IPS DF 19.7 (cell line): ENCODE measurements at places on chromosomes 12 and 14.

DNA sequence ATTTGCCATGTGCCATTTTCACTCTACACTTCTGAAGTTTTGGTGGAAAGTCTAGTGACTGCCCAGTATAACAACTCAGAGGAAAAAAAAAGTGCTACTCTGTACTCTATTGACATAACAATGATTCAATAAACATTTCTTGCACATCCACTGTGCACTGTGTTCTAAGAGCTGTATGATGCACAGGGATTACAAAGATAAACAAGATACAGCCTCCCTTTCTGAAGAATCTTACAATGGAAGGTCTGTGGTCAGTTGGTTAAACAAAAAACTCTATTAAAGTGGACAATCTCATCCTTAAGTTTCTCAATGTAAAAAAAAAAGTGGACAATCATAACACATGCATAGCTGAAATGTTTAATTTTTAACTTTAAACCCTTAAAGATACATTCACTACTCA lies 105.7 kb upstream of the RASSF8 start:
- DNase-seq: no peak

DNA sequence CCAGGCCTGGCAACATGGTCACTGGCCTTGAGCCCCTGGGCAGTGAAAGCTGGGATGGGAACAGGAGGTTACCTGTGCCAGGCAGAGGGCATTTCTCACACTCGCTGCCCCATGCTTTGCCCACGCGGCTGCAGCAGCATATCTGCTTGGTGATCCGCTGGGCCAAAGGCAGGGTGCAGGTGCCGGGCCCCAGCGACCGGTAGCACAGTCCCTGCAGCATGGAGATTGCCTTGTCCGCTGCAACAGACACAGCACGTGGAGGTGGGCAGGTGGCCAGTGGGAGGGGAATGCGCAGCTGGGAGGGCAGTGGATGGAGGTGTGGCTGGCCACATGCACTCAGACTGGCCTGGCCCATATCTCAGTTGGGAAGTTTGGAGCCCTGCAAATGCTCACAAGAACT lies 35.3 kb downstream of the ISCA2 start:
- DNase-seq: no peak

DNA sequence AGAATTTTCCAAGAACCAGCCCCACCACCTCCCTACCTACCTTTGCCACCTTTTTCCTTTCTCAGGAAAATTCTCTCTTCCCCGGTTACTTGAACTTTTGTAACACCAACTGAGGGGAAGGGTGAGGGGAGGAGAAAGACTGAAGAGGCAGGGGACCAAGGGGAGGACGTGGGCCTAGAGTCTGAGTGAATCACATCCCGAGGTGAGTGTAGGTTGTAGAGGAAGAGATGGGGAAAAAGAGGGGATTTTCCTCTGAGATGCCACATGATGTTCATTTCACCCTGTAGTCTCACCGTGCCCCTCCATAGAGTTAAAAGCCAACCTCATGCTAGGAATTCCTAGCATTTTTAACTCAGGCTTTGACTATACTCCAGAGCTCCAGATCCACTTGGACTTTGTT lies 311.8 kb downstream of the RPAP3 start:
- no peak for DNase-seq

- no peak for DNase-seq
Observed at GRCh38 chr14:33979613-33980276, 28.9 kb upstream of the EGLN3 start.

- no peak for DNase-seq
Observed at GRCh38 chr12:106648736-106649135, 65.9 kb downstream of the RFX4 start.

DNA sequence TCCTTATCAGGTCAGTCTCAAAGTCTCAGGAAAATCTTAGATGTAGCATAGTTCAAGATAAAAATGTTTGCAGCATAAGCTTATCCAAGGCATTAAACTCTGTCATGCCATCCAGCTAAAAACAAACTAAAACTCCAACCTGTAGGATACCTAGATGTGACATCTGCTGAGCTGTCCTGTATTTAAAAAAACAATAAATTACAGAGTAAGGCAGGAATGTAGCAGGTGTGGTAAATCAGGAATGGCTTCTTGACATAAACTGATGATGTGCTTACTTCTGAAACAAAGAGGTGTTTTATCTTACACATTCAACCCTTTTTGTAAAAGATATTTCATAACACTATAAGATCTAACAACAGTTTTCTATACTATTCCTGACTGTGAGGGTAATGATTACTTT lies 30.6 kb upstream of the DLGAP5 start:
- no peak for DNase-seq

DNA sequence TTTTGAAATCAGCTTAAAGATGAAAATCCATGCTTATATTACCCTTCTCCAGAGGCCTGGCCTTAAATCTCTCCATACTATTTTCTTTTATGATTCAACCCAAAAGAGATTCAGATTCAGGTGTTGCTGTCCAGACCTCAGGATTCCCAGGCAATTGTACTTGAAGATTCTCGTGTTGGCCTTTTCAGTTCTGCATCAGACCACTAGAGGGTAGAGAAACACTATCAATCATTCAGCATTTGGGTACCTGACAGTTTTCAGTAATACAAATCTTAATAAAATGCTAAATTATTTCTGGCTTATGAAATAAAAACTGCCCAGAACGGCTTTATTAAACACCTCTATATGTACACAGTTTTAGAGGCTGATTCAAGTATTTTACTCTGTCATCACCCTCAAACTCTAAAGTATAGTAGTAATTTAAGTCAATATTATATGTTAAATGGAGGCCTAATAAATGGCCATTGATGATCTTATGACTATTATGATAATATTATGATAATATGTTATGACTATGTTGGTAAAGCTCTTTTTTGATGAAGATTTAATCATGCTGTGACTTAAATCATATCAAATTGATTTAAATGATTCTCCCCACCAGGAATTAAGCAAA lies 301.1 kb downstream of the DUSP6 start:
- peak; percentile 15 for DNase-seq

- DNase-seq: no peak
Observed at GRCh38 chr12:77998236-77998786, 167.6 kb downstream of the NAV3 start.

DNA sequence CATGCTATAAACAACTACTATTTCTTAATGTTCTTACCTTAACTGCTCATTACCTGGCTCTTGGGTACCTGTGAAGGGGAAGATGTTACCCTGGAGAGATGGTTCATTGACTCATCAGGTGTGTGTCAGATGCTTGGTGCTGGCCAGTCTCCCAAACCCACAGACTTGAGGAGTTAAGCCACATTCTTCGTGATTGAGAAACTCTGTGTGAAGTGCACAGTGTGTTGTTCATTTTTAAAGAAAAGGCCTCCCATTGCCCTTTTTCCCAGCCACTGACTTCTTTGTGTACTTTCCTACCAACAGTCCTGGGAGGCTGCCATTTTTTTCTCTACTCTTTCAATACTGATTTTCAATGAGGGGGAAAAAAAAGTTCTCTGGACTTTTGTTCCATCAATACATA lies 3.2 kb downstream of the MGST1 start:
- no peak for DNase-seq

DNA sequence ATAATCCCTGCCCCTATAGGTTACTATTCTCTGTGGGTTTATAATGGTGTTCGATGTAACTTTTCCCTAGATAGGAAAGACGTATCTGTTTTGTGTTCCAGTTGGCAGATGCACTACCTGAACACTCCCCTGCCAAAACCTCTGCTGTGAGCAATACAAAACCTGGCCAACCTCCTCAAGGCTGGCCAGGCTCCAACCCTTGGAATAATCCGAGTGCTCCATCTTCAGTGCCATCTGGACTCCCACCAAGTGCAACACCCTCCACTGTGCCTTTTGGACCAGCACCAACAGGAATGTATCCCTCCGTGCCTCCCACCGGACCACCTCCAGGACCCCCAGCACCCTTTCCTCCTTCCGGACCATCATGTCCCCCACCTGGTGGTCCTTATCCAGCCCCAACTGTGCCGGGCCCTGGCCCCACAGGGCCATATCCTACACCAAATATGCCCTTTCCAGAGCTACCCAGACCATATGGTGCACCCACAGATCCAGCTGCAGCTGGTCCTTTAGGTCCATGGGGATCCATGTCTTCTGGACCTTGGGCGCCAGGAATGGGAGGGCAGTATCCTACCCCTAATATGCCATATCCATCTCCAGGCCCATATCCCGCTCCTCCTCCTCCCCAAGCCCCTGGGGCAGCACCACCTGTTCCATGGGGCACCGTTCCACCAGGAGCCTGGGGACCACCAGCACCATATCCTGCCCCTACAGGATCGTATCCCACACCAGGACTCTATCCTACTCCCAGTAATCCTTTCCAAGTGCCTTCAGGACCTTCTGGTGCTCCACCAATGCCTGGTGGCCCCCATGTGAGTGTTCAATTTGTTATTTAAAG lies 11.3 kb downstream of the MAPK1IP1L start:
- no peak for DNase-seq

- DNase-seq: no peak
Observed at GRCh38 chr12:6962285-6963015, 8.0 kb downstream of the PHB2 start.

- DNase-seq: no peak
Observed at GRCh38 chr12:2732290-2732689, 62.5 kb upstream of the FKBP4 start.
